ENCODE measurements at places on chromosomes 3 and 15.

DNA sequence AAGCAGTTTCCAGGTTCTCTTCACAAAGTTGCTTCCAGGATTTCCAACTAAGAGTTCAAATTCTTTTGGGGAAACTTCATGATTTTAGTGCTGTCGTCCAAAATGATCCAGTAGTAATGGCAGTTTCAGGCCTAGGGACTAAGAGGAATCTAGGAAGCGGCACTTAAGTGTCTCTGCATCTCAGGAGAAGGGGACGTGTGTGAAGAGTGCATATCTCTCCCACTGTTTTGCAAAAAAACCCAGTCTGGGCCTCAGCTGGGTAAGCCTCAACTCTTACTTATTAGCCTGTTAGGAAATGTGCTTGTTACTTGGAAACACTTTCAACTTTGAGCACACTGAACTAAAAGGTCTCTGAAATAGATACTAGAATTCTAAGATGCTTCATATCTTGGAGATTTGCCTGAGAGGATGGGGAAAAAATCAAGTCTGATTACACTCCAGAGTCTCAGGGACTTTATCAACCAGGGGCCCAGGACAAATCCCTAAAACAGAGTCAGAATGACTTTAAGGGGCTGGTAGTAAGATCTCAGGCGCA is 81.8 kb downstream of the WDR76 start:
- DNase-seq: no peak

DNA sequence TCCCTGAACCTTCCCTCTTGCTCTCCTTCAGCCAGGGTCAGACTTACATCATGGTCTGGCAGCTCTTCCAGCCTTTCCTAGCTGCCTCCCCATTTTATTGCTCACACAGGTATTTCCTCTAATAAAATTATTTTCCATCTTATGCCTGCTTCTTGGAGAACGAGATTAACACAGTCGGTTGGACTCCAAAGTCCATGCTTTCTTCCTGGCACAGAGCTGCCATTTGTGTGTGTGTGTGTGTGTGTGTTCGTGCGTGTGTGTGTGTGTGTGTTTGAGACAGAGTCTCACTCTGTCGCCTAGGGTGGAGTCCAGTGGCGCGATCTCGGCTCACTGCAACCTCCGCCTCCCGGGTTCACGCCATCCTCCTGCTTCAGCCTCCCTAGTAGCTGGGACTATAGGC is 15.5 kb downstream of the FSD2 start:
- DNase-seq: no peak

- peak; percentile 82 for DNase-seq
Observed at GRCh38 chr3:149603126-149604074, 54.4 kb downstream of the WWTR1 start.

GRCh38 chr3:29771602-29772001 is 490.7 kb downstream of the RBMS3 start:
- no peak for DNase-seq

DNA sequence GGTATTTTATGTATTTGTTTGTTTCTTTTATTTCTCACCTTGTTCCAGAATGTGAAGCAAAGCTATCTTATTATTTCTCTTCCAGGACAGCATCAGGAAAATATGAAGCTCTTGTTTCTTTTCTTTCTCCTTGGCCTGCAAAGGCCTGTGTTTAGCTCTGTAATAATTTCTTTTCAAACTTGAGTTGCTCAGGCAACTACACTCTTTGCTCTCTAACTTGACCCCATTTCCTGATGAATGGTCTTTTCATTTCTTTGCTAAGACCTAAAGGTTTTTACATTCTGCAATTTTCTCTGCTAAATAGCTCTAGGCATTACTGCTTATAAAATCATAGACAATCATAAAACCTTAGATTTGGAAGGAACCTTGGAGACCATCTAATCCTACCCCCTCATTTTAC is 26.2 kb upstream of the ZNF770 start:
- no peak for DNase-seq

All from RCC 7860 (cell line).